Right ventricle myocardium superior (tissue), 1 donor: ENCODE measurements at places on chromosomes 5 and 9. TPM values are rescaled to one million over a fixed set of nuclear protein-coding genes. Genes with fewer than 3 reads are reported as not detected.

Gene SPARC
- total RNA-seq: 435 TPM

Gene ZNF454
- 1.5 TPM for total RNA-seq

GRCh38 chr5:82799361-82800077, 277.7 kb downstream of the TMEM167A start:
- DNase-seq: no peak

- DNase-seq: no peak
These were observed 351.4 kb downstream of the SEMA5A start for GRCh38 chr5:9194509-9194908.

DNA sequence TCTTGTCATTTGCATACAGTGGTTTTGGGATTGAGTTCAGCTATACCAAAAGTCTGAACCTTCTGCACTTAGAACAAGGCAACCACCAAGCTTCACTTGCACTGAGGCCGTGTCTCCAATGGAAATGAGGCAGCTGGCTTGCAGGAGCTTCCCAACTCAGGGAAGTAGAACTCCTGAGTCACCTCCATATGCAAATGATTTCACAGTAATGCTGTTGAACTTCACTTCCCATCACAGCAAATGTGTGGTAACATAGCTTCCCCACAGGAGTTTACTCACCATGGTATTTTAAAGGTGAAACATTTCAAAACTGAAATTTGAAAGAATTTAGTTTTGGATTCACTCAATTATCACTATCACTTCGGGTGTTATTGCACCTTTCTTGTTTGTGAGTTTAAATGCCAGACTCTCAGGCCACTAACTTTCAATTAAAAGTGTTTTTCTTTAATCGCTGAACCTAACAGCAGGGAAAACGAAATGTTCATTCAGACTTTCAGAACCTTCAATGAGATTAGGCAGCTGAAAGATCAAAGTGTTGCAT, 9.0 kb downstream of the CD274 start:
- DNase-seq: no peak

- no peak for DNase-seq
These were observed 390.0 kb downstream of the DTWD2 start for GRCh38 chr5:118598311-118598710.

- peak; percentile 88 for DNase-seq
These were observed 101.7 kb upstream of the SPATA31D4 start for GRCh38 chr9:81826517-81826906.

DNA sequence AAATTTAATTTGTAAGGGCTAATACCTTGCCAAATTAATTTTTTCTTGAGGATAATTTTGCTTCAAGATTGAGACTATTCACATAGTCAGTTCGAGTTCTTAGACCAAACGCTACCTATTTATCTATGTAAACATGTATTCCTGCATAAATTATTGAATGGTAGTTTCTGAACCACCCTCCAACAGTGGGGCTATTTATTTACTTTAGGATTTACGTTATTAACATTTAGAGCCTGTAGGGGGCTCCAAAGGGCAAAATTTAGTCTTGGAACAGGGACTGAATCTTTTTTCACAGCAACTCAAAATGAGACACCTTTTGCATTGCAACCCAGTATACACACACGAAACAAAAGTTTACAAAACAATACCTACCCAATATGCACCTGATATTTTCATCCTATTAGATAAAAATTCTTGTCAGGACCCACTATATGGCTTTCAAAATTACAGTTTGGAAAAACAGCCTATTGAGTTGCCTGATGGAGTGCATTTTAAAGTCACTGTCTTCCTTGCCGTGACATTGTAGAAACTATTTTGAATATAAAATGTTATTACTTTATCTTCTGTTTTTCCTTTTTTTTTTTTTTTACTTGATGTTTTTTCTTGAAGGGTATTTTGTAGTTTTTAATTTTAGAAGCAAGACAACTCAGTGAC, 47.1 kb upstream of the POU4F3 start:
- no peak for DNase-seq

- no peak for DNase-seq
These were observed 5.2 kb downstream of the SH2D3C start for GRCh38 chr9:127773272-127773671.

DNA sequence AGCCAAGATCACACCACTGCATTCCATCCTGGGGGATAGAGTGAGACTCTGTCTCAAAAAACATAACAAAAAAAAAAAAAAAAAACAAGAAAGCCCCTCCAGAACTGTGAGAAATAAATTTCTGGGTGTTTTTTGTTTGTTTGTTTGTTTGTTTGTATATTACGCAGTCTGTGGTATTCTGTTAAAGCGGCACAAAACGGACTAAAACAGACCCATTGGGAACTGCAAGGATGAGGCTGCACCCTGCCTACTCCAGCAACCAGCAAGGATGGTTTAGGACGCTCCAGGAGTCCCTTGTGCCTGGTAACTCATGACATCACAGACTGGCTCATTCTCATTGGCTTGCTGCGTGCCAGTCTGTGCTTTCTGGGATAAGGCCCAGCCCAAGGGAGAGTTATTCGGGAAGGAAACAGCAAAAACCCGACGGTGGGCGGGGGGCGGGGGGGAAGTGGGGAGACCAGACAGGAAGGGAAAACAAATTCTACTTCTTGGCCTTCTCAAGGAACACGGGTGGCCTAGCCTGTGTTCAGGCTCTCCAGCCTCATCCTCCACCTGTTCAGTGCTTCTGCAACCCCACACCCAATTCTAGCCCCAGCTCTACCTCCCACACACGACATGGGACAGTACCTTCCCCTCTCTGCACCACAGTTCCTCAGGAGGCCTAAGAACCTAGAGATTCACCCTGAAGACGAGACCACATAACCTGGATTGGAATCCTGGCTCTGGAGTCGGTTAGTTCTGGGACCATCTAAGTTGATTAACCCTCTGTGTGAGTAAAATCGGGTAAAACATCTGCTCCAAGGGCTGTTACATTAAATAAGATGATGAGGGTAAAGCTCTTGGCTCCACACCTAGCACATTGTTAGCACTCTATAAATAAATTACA, 2.8 kb downstream of the CD74 start:
- peak; percentile 78 for DNase-seq
